Stimulated activated CD8-positive, alpha-beta memory T cell treated with anti-CD3 and anti-CD28 coated beads, Interleukin-15, amount 100 ng/mL, for 24 hours (primary cell): ENCODE measurements at places on chromosomes 1 and 21.
A peak's percentile ranks its signal among the peaks of the same experiment; 100 is the strongest.

- no peak for DNase-seq
These were observed 9.8 kb downstream of the MT1HL1 start for GRCh38 chr1:236994450-236994849.

DNA sequence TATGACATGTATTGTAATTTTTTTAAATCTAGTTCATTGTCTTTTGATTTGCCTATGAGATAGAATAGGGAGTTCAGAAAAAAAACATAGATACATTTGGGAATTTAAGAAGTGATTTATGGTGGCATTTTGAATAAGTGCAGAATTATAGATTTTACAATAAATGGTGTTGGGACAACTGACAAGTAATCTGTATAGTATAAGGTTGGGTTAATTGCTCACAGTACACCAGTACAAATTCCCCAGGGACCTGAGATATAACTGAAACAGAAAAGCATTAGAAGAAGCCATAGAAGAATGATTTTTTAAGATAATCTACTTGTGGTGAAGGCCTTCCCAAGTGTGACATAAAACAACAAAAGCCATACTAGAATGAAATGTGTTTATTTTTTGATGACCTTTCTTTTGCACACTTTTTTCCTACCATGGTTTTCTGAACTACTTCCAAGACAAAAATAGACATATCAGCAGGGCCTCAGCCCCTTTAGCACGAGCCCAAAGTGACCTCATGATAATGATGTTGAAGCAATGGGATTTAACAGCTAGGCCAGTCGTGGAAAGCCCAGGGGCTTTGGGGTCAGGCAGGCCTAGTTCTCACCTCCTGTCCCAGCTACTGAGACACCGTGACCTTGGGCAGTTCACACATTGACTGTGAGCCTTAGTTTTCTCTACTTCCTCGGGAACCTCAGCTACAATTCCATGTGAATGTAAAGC, 87.4 kb downstream of the GREM2 start:
- DNase-seq: no peak

DNA sequence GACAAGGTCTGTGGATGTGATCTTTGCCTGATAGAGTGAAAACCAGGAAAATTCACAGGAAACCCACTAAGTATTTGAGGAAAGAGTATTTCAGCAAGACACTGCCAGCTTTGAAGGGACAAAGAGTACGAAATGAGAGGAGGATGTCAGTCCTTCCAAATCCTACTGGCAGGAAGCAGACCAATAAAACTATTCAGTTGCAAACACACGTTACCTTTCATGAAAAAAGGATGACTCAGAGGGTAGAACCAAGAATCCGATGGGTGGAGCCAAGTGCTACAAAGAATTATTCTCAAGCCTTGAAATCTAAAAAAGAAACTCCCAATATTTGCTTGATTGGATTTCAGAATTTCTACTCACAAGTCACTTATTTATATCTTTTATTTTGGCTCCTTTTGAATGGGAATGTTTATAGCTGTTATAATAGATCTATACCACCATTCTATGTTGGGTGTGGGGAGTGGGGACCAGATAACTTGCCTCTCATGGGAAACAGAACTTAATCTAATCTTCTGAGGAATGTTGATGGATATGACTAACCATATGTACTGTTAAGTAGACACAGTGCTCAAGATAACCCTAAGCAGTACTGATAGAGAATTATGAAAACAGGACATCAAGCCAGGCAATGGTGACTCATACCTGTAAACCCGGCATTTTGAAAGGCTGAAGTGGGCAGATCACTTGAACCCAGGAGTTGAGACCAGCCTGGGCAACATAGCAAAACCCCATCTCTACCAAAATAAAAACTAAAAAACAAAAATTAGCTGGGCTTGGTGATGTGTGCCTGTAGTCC, 19.3 kb upstream of the HEATR1 start:
- DNase-seq: no peak

- no peak for DNase-seq
These were observed 7.2 kb upstream of the PDE9A start for GRCh38 chr21:42646076-42646825.

DNA sequence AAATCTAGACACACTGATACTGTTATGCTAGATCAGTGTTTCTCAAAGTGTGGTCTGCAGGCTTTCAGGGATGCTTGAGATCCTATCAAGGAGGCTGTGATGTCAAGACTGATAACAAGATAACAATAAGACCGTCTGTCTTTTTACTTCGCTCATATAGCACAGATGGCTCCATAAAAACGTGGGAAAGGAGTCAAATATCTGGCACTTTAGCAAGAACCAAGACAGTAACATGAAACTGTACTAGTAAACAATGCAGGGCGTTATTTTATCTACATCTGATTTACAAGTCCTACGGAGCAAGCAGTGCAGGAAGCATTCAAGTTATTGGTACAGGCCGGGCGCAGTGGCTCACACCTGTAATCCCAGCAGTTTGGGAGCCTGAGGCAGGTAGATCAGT, 3.6 kb upstream of the SPRR3 start:
- DNase-seq: no peak

DNA sequence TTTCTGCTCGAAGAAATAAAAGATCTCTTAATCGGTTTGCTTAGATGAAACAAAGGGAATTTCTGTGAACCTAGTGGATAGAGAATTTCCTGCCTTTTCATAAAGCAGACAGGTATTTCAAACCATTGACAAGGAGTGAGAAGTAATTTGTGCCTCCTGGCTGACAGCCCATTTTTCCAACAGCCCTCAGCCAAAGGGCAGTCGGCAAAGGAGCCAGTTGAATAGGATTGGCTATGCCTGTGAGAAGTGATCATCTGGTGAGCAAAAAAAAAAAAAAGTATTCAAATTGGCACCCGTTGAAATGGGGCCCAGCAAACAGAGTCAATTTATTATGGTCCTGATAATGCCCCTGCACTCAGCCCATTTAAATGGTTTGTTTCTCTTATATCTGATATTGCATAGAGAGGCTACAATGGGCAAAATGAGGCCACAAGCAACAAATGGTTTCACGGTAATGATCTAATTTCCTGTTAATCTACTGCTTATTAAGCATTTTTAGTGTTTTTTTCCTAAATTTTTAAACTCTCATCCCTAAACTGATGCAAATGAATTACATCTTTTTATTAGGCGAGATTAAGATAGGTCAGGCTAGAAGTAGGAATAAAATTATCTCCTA, 477.5 kb downstream of the NUF2 start:
- no peak for DNase-seq

DNA sequence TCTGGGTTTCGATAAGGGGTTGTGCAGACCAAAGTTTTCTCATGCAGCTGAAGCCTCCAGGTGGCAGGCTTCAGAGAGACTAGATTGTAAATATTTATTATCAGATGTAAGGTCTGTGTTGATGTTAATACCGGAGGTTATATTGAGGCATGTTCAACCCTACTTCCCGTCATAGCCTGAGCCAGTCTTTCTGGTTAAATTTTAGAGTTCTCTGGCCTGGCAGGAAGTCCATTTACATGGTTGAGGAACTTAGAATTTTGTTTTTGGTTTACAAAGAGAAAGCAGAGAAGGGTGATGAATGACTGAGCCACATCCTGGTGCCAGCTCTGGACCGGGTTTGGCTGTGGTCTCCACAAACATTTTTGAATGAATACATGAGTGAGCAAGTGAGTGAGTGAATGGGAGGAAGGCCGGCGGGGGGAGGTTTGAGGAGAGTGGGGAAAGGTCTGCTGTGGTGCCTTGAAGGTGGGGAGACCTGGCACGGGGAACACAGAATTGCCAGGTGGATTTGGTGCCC, 218.5 kb downstream of the DISC1 start:
- no peak for DNase-seq

- DNase-seq: no peak
These were observed 52.0 kb upstream of the KCNA3 start for GRCh38 chr1:110726755-110727154.

DNA sequence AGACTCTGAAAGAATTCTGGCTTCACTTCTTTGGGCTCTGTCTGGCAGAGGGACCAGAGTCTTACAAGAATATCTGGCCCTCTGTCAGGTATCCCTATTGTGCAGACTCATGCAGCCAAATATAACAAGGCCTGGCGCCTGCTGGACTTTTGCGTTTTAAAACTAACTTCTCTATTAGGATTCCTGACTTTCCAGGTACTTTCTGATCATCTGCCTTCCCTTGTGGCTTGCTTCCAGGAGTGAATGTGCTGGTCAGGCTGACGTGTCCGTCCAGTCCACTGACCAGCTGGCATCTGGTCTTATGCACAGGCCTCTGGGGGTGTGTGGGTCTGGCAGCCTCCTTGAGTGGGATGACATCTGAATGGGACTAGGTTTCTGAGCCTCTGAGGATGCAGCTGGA, 8.6 kb upstream of the RAB29 start:
- no peak for DNase-seq

DNA sequence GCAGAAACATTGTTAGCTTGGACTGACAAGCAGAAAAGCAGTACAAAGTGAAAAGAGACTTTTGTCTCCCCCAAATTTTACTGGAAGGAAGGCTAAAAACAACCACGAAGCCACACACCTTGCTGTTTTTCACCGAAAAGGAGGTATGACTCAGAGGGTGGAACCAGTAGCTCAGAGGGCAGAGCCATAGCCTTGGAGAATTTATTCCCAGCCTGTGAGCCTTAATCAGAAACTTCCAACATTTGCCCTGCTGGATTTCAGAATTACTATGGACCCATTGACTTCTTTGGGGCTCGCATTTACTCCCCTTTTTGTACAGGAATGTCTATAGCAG, 32.0 kb downstream of the RPS6KC1 start:
- DNase-seq: no peak

DNA sequence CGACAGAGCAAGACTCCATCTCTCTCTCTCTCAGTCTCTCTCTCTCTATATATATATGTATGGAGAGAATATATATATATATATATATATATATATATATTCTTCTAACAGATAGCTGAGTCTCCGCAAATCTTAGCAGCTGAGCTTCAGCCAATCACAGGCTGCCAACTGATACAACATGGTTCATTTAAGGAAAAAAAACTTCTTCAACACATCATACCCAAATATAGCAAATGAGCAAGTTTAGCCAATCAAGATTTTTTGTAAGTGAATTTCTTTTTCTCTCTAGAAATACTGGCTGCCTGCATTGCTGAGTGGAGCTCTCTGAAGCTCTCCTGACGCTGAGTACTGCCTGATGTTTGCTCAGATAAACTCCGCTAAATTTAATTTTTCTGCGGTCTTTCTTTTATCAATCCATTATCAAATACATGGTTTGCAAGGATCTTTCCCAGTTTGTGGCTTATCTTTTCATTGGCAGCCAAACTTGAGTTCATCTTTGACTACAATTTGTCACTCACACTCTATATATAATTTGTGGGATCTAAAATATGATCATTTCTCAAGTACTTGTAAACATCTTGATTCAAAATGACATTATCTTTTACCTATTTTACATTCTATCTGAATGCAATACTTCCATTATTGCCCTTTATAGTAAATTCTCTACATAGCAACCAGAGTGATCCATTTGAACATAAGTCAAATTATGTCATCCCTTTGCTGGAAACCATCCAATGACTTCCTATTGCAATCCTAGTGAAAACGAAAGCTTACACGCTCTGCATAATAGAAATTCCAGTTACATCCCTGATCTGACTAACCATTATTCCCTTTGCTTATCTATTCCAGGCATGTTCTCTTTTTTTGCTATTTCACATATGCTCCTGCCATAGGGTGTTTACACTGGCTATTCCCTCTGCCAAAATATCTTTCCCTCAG, 2131.7 kb downstream of the MRPL39 start:
- DNase-seq: no peak

DNA sequence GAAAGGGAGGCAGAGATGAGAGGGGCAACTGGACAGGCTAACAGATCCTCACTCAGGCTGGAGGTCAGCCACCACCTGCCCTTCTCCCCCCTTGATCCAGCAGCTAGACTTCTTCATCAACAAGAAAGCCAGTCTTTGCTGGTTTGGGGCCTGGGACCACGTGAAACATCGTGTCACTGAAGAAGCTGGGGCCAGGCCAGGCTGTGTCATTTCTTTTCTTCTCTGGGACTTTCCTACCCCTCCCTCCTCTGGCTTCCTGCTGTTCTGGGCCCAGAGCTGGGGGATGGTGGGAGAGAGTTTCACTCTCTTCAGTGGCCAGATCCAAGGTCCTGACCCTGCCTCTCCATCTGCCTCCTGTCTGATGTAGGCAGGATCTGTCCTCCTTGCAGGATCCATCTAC, 18.1 kb upstream of the SLC26A9 start:
- no peak for DNase-seq

GRCh38 chr1:111471012-111471411, 2.8 kb upstream of the C1orf162 start:
- DNase-seq: no peak

GRCh38 chr1:22689505-22689904, 21.1 kb upstream of the EPHB2 start:
- DNase-seq: no peak

DNA sequence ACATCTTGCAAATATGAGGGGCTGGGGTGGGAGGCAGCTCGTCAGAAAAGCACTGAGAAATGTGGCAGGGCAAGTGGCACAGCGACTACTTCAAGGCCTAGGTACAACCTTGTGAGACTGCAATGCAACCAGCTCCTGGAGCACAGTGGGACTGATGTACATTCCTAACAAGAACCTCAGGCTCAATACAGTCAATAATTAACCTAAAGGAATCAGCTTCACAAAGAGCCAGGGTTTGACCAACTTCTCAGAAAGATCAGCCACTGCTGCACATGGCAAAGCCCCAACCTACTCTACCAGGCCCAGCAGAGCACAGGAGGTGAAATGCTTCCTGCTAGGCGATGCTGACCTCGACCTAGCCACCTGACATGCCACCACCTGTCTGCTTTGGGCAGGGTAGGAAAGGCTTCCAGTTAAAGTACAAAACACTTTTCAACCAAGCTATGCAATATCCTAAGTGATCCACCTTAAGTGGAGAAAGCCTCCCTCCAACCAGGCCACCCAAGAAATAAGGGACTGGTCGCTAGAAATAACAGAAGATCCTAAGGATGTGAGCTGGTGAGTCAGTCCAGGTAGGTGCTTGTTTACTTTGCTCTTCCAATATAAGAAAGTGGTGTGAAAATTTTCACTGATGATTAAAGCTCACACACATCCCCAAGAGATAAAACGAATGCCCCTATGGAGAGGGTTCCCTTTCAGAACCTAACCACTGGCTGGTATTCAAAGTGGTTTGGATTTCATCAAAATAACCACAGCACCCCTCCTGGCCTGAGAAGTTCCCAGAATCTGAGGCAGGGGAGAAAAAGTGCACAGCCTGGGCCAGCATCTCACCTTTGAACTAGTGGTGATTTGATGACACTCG, 2.1 kb downstream of the RIPK4 start:
- DNase-seq: no peak

DNA sequence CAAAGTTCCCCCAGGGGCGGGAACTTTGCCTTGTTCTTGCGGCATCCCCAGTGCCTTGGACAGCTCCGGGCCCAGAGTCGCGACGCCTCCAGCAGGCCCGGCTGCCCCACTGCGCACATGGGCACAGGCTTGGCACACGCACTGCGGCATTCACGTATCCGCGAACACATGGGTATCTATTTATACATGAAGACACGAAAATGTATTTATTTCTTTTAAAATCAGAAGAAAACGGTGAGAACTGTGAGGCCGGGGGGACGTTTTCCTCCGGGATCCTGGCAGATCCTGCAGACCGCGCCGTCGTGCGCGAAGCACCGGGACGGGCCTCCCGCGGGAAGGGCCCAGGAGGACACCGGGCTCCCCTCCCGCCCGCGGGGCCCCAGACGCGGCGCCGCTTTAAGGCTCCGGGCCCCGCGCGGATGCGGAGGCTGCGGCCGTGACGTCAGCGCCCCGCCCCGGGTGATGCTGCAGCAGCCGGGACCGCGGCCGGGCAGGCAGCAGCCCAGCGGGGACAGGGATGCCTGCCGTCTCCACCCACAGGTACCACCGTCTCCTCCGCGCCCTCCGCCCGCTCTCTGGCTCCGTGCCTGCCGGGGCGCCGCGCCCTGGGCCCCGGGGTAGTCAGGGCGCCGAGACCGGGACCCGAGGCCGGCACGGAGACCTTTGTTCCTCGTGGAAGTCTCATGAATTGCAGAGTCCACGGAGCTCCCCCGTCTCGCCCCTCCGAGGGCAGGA, at the start of gene SLC45A1:
TSS of gene SLC45A1 (plus strand) at position 468 of the 735 bp plus-strand sequence. CDS start 6,216 bp downstream, outside the sequence.
- DNase-seq: peak; percentile 67
